RWPE1 (cell line): ENCODE measurements at places on chromosomes 6 and 20.

GRCh38 chr20:41098703-41099250 lies 38.6 kb upstream of the PLCG1 start:
- no peak for DNase-seq

DNA sequence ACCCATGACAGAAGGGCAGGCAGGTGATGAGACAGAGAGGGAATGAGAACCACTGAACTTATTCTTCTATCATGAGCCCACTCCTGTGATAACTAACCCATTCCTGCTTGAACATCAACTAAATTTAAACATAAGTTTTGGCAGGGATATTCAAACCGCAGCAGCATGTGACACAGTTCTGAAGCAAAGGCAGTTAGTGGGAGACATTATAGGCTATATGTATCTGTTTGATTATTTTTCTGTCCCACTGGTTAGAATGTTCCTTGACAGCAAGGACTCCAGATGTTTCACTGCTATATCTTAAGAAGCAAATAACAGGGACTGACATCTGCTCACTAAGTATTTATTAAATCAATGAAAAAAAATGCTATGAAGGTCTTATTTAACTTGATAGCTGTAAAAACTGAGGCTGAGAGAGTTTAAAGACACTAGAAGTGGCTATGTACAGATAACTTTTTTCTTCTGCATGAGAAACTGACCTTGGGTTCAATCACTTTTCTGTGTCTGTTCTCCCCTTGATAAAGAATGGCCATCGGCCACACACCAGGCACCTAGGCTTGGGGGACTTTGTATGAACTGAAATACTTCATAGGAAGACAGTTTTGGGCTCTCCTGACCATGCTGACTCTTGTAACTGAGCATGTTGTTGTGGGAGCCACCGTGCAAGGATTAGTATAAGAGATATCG lies 90.9 kb downstream of the CEP162 start:
- no peak for DNase-seq

GRCh38 chr20:56328861-56329260 lies 29.9 kb upstream of the FAM210B start:
- peak; percentile 49 for DNase-seq

DNA sequence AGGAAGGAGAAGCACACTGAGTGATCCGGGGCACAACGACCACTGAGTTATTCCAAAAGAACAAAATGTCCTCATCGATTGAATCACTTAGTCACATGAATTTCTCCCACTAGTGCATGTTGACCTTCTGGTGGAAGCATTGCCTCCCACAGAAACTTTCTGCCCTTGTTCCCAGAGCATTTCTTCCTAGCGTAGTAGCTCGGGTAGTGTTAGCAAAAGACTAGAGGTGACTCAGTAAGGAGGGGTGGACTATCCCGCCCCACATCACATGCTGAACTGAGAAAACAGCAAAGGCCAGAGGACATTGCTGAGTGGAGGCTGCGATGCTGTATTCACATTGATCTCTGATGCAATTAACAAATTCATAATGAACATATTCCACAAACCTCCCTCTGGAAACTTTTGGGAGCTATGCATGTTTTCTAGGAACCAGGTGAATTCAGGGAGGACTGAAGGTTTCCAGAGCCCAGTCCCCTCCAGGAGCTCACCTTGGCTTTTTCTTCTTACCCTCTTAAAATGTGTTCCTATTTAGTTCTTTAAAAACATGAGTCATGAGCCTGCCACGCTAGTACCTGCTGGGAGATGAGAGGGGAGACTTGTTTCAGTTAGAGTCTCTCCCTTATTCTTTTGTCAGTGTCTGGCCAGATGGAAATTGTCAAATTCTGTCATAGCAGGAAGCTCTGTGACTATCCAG lies 507.9 kb downstream of the CDH26 start:
- no peak for DNase-seq

- DNase-seq, result no peak
Observed at GRCh38 chr6:36840432-36841403, 1.5 kb upstream of the CPNE5 start.

- no peak for DNase-seq
Observed at GRCh38 chr6:44540881-44541280, 153.4 kb downstream of the CDC5L start.
